ENCODE measurements at places on chromosomes 7 and 10. TPM values are rescaled to one million over a fixed set of nuclear protein-coding genes. Genes with fewer than 3 reads are reported as not detected.
A peak's percentile ranks its signal among the peaks of the same experiment; 100 is the strongest.

The ANKRD7 gene
- not detected for total RNA-seq

The TDRD1 gene
- 0.23 TPM for total RNA-seq

The ZNF32 gene
- total RNA-seq, result 33.1 TPM

The PALD1 gene
- total RNA-seq, result 11.0 TPM

The PPP1R17 gene
- total RNA-seq, result not detected

The ERVW-1 gene
- total RNA-seq, result not detected

The PLEKHS1 gene
- total RNA-seq, result 25.7 TPM

The SPDYE2B gene
- total RNA-seq, result not detected

- no peak for DNase-seq
These were observed 203.0 kb downstream of the FANK1 start for GRCh38 chr10:126099366-126099765.

GRCh38 chr10:21479570-21480315, 45.7 kb downstream of the SKIDA1 start:
- no peak for DNase-seq

GRCh38 chr7:100975371-100975821, 6.0 kb downstream of the MUC12 start:
- DNase-seq, result no peak

DNA sequence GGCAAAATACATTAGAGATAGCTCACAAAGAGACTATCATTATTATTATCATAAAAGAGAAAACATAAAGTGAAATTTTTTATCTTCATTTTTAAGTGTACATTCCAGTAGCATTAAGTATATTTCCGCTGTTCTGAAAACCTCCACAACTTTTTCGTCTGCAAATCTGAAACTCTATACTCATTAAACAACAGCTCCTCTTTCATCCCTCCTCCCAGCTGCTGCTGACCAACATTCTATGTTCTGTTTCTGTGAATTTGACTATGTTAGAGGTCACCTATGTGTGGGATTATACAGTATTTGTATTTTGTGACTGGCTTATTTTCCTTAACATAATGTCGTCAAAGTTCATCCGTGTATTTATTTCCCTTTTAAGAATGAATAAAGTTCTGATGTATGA, 429.3 kb upstream of the TPK1 start:
- DNase-seq, result no peak

DNA sequence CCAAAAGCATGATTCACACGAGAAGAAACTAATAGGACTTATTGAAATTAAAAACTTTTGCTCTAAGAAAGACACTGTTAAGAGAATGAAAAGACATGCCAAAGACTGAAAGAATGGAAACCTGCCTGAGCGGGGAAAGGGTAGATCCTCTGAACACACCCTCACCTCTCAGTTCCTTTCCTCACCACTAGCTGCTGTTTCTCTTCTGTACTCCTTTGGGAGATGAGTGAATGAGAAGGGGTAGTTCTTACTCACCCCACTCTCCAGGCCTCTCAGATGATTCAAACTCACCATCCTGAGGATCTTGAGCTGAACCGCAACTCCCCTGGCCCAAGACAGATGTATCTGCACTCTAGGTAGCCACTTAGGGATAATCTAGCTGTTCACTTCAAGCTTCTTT, 41.9 kb downstream of the IQUB start:
- DNase-seq, result no peak

DNA sequence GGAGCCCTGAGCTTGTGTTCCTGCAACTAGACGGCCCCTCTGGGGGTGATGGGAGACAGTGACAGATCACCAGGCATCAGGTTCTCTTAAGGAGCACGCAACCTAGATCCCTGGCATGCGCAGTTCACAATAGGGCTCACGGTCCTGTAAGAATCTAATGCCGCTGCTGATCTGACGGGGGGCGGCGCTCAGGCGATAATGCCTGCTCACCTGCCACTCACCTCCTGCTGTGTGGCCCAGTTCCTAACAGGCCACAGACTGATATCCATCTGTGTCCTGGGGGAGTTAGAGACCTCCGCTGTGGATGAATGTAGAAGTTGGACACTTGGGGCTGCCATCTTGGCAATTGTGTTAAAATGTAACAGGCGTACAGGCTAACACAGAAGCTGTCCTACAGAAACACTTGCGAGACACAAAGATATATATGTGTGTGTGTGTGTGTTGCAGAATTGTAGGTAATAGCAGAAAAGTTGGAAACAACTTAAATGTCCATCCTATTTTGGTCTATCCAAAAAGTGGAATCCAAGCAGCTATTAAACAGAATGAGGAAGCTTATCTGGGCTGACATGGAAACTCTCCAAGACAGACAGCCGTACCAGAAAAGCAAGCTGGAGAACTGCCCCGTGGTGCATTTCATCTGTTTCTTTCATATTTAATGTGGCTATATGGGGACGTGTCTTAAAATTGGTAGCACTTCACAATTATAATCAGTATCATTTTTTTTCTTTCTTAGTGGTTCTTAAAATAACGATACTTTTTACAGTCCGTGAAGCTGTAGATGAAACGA, 82.8 kb downstream of the MKI67 start:
- DNase-seq, result no peak

DNA sequence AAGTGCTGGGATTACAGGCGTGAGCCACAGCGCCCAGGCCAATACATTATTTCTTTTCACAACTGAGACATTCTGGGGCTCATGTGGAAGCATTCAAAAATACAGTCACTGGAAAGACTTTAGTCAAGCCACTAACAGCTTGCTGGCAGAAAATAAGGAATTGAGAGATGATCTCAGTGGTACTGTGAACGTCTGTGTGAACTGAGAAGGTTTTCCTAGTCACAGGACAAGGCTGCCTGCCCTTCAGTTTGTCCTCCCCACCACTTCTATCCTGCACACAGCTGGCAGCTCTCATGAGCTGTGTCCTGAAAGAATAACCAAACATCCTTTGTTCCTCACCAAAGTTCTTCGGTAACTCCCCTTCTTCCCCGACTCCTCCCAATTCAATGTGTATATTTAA, 31.3 kb upstream of the ITGA8 start:
- DNase-seq, result no peak

- DNase-seq, result no peak
These were observed 638.1 kb upstream of the FOXK1 start for GRCh38 chr7:4043988-4044387.

- no peak for DNase-seq
These were observed 6.5 kb upstream of the DENND2A start for GRCh38 chr7:140646931-140647647.

DNA sequence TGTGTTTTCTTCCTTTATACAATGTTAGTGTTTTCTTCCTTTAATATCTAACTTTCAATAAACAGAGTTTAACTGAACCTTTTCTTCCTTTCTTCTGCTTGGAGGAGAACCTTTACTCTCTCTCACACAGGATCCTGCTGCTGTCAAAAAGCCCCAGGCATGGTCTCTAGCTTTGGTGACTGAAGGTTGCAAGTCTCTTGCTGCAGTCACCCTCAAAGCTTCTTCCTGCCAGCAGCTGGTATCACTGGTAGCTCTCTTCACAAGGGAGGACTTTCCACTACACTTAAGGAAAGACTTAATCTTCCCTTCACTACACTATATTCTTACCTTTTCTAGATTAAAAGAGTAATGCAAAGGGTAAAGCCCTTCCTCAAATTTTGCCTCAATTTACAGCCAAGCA, 153.4 kb downstream of the SGMS1 start:
- no peak for DNase-seq

- DNase-seq, result peak; percentile 69
These were observed at the start of gene INTS15 for GRCh38 chr7:6589829-6590644. Gene INTS15 (plus strand): TSS chr7:6590021. CDS start chr7:6590284, 263 bp downstream.

DNA sequence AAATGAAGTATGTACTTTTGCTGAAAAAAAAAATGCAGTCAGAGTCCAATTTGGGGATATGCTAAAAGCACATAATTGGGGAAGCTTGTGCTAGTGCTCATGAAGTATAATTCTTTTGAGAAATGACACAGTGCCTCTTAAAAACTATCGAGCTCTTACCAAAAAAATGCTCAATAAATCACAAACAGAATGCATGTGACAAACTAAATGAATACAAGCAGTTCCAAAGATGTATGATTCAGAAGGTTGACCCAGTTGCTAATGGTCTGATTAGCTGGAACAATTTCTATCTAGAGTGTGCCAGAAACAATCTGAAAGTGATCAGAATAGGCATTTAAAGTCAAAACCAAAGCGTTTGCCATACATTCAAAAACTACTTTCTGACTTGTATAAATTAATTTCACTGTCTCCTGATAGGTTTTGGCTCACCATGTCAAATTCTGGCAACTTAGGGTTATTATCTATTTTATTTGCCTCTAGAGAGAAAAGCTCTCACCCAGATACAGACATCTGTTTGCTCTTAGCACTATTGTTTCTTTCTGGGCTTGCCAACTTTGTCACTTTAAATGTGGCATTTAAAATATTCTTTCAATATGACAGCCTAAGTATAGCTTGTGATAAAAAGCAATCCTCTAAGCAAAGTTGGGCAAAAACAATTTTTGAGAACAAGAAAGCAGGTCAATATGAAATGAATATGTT, 114.7 kb upstream of the AHR start:
- no peak for DNase-seq

GRCh38 chr10:72322030-72322279, 32.8 kb downstream of the DNAJB12 start:
- no peak for DNase-seq

- DNase-seq, result no peak
These were observed 7.0 kb upstream of the PVRIG start for GRCh38 chr7:100212631-100213286.
